Kidney (tissue), 22 donors: ENCODE measurements at places on chromosomes 1 and 21. TPM values are rescaled to one million over a fixed set of nuclear protein-coding genes. Genes with fewer than 3 reads are reported as not detected.

The GPR153 gene
- total RNA-seq, result 8.6 TPM

GRCh38 chr21:28857752-28858151 is 134.9 kb downstream of the LTN1 start:
- DNase-seq, result no peak
- no peak overlapping the region for H3K27ac ChIP-seq
- no peaks in the 10 kb centered on the region for H3K27me3 ChIP-seq
- no peak overlapping the region for H3K4me3 ChIP-seq
- no peaks in the 10 kb centered on the region for H3K4me1 ChIP-seq

The OPTC gene
- total RNA-seq, result not detected

DNA sequence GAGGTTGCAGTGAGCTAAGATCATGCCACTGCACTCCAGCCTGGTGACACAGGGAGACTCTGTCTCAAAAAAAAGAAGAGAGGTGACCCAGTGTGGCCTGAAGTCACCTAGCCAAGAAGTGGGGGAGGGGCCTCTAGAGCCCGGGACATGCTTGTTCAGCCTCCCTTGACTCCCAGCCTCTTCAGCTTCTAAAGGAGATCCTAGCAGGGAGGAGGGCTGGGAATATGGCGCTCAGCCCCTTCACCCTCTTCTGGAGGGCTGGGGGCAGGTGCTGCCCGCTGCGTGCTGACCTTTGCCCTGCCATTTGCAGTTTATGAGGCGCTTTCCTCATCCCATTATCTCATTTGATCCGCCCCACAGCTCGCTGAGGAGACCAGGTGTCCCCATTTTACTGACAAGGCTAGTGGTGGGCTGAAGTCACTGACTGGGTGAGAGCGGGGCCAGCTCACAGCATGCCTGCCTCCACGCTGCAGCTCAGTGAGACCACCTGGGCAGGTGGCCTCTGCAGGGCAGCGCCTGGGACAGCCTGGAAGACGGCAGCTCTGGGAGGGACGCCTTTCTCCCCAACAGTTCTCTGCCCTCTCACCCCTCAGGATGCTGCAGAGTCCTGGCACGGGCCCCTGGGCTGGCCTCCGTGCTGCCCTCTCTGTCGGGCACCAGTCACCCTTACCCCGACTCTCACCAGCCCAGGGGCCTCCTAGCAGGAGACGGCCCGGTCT is 7.5 kb downstream of the ELF3 start:
- DNase-seq, result peak; percentile 82
- no peaks in the 10 kb centered on the region for H3K27me3 ChIP-seq
- H3K27ac ChIP-seq, result peak overlapping the region; percentile 12

DNA sequence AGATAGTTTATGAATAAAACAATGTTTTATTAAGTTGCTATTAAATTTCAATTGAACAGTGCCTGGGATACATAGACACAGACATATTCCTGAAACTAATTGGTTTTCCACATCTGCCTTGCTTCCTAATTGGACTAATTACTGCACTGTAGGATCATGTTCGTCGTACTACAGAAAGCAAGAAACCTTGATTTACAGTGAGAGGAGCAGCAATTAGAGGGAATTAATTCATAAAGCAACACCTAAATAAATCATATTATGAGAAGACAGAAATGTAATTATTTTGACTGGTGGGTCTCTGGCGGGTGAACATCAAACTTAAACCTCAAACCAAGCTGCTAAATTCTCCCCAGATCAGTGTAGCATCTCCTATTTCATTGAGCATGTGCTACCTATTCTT is 124.6 kb upstream of the CAMK1G start:
- H3K36me3 ChIP-seq, result no peaks in the 10 kb centered on the region
- no peak for DNase-seq
- no peak overlapping the region for H3K27ac ChIP-seq
- H3K4me3 ChIP-seq, result no peak overlapping the region

GRCh38 chr21:42463861-42464515 is 32.0 kb downstream of the RSPH1 start:
- DNase-seq, result peak; percentile 80
- H3K27me3 ChIP-seq, result no peaks in the 10 kb centered on the region
- peaks cover 5% of the 10 kb centered on the region for H3K4me1 ChIP-seq

- H3K4me1 ChIP-seq, result peaks cover 4% of the 10 kb centered on the region
- no peaks in the 10 kb centered on the region for H3K36me3 ChIP-seq
- peak; percentile 32 for DNase-seq
- H3K27ac ChIP-seq, result peak overlapping the region; percentile 32
Measured at GRCh38 chr1:115433483-115433882, 95.4 kb upstream of the NGF start.

The SPRR1A gene
- total RNA-seq, result not detected

DNA sequence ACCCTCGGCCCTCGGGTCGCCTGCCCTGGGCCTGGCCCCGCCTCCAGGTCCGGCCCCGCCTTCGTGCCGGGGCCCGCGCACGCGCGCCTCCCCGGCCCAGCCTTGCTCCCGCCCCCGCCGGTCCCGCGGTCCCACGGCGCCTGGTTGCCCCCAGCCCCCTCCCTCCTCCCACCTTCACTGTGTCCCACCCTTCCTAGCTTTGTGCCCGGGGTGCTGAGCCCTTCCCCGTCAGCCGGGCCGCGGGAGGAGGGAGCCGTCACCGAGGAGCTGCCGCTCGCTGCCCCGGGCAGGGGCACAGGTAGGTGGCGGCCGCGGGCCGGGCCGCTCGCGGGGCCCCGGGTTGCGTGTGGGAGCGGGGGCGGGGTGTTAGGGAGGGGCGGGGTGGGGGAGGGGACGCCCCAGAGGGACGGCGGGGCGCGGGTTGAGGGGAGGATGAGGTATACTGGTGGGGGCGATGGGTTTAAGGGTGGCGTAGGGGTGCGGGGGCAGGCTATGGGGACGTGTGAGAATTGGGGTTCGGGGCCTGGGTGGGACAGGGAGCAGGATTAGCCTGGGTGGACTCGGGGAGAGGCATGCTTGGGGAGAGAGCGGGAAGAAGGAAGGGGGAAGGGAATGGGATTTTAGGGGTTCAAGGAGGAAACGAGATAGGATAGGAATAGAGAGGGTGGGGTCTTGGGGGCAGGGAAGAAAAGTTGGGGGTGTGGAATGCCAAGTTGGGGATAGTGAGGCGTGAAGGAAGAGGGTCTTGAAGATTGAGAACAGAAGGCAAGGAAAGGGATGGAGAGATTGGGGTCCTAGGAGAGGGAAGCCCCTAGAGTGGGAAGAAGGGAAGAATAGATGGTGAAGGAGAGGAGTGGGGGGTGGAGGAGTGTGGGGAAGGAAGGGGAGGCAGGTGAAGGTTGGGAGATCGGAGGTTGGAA is at the start of gene LRRC42:
Gene LRRC42 (plus strand): TSS at position 99 of the 920 bp plus-strand sequence. CDS start 5,650 bp downstream, outside the sequence.
- H3K27me3 ChIP-seq, result no peaks in the 10 kb centered on the region
- peak within 1 kb of the TSS; percentile 89 for H3K27ac ChIP-seq
- H3K4me3 ChIP-seq, result peak within 1 kb of the TSS; percentile 74
- no peaks in the 10 kb centered on the region for H3K36me3 ChIP-seq
- DNase-seq, result no peak

- DNase-seq, result no peak
- H3K4me3 ChIP-seq, result no peak overlapping the region
- no peaks in the 10 kb centered on the region for H3K4me1 ChIP-seq
- H3K27ac ChIP-seq, result no peak overlapping the region
Measured at GRCh38 chr1:40553017-40553416, 21.6 kb downstream of the ZNF684 start.

GRCh38 chr1:15323351-15323988 is 76.4 kb downstream of the FHAD1 start:
- DNase-seq, result peak; percentile 84
- no peak overlapping the region for H3K27ac ChIP-seq
- no peak overlapping the region for H3K4me3 ChIP-seq
- H3K36me3 ChIP-seq, result no peaks in the 10 kb centered on the region
- H3K4me1 ChIP-seq, result no peaks in the 10 kb centered on the region

DNA sequence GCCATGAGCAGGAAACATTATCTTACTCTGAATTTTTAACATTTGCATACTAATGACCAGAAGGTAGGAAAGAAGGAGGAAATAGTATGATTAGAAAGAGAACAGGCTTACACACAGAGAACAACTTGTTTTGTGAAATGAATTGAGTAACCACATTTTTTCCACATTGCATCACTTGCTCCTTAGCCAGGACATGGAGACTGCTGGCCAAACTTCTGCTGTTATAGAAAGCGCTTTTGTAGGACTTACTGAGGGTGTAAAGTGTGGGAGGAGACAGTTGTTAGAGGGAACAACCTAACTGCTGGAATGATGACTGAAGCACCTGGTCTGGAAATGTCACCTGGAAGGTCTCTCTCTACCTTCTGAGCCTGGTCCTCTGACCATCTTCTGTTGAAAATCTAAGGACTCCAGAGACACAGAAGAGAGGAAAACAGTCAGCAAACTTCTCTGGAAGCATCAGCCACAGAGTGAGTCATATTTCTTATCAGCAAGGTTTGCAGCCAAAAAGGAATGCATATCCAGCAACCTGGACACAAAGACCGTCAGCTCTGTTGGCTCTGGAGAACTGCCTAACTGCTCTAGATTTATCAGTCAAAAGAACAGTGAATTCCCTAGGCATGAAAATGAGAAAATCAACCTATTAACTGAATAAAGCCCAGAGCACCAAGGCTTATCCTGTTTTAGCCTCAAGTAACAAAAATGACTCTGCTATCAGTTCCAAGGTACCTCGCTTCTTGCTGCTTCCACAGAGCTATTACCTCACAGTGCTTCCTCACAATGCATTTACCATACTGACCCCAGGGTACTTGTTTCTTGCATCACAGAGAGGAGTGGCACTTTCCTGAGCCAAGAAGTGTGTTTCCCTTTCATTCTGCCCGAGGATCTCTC is 88.0 kb upstream of the SLFNL1 start:
- H3K4me3 ChIP-seq, result no peak overlapping the region
- DNase-seq, result peak; percentile 27
- peaks cover 7% of the 10 kb centered on the region for H3K36me3 ChIP-seq
- H3K27ac ChIP-seq, result peak overlapping the region; percentile 84

The ADIPOR1 gene
- total RNA-seq, result 66.8 TPM

The CR1L gene
- total RNA-seq, result 0.44 TPM

DNA sequence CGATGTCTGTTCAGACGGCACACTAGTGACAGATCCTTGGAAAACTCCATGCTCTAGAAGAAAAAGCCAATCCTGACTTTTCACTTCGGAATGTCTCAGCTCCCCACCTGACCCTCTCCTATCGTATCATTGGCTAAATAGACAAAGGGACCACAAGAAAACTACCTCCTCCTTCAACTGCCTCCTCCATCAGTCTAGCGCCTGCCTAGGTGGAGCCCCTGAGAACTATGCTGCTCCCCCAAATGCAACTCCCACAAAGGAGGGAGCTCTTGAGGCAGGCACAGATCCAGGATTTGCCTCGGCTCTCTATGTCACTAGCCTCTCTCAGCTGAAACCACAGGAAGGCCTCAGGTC is 148.4 kb downstream of the TOMM20 start:
- DNase-seq, result no peak
- H3K4me3 ChIP-seq, result no peak overlapping the region
- H3K27me3 ChIP-seq, result no peaks in the 10 kb centered on the region
- H3K4me1 ChIP-seq, result peaks cover 74% of the 10 kb centered on the region
- no peaks in the 10 kb centered on the region for H3K36me3 ChIP-seq
- peak overlapping the region; percentile 90 for H3K27ac ChIP-seq

The C1QTNF12 gene
- 3.1 TPM for total RNA-seq

DNA sequence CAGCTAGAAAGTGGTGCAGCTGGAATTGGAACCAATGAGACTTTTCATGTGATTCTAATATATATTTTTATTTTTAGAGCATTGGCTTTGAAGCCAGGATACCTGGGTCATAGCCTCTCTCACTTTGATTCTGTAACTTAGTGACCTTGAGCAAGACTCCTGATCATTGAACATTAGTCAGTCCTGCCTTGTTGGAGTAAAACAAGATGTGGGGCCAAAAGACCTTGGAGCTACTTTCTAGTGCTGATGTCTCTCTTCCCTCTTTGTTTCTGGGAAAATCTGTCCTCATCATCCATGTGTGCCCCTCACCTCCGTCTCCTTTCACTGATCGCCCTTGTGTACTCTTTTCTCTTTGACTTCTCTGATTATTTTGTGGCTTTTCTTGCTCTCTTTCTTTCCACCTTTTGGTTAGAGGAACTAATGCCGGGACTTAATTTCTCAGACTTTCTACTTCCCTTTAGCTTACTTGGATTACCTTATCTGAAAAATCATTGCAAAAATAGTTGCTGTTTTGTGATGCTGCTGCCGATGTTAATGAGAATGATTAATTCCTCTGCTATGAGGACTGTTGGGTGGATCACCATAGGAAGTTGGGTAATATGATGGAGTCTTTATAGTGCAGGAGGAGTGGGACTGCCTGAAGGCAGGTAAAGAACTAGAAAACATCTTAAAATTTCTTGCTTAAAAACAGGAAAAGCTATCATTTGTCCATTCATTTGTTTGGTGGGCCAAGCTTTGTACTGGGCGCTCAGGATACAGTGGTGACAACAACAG is 72.0 kb downstream of the NOS1AP start:
- H3K4me3 ChIP-seq, result no peak overlapping the region
- H3K36me3 ChIP-seq, result no peaks in the 10 kb centered on the region
- DNase-seq, result no peak
- H3K27me3 ChIP-seq, result no peaks in the 10 kb centered on the region

GRCh38 chr1:26391450-26391849 is 18.9 kb upstream of the ZNF683 start:
- no peaks in the 10 kb centered on the region for H3K27me3 ChIP-seq
- H3K4me3 ChIP-seq, result no peak overlapping the region
- no peak overlapping the region for H3K27ac ChIP-seq
- no peaks in the 10 kb centered on the region for H3K36me3 ChIP-seq

DNA sequence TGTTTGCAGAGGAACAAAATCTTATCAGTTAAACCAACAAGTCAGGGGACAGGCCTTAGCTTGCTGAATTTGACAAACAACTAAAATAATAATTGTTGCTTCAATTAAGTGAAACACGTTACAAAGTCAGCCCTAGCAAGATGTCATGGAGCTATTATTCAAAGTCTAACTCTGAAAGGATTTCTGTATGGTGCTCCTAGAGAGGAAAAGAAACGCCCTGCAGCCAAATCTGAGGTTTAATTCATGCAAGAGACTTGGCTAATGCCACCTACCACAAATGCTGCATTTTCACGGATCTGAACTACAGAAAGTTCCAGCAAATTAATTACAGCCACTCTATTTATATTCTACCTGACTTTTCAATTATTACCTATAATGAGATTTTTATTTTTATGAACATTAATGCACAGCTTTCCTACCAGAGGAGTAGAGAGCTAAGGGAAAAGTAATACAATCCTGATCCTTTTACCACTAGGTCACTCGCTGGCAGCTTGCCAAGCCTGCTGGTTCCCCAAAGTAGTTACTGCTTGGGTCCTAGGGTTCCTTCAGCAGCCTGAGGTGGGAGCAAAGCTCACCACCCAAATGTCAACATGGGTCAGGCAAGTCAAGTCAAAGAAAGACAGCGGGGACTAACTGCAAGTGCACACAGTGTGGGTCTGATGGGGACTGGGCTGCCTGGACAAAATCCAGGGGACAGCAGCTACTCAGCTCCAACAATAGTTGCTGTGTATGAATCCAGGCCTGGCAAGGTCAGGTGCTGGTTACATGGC is 8.5 kb downstream of the COLGALT2 start:
- no peaks in the 10 kb centered on the region for H3K27me3 ChIP-seq
- no peak for DNase-seq
- no peak overlapping the region for H3K27ac ChIP-seq
- no peaks in the 10 kb centered on the region for H3K4me1 ChIP-seq
- H3K4me3 ChIP-seq, result no peak overlapping the region
- no peaks in the 10 kb centered on the region for H3K36me3 ChIP-seq

The BEND5 gene
- 11.6 TPM for total RNA-seq

- no peak for DNase-seq
- H3K4me3 ChIP-seq, result no peak overlapping the region
- H3K27ac ChIP-seq, result no peak overlapping the region
- no peaks in the 10 kb centered on the region for H3K36me3 ChIP-seq
Measured at GRCh38 chr1:18714404-18715175, 83.9 kb downstream of the PAX7 start.

GRCh38 chr1:200432586-200432985 is 22.8 kb upstream of the ZNF281 start:
- no peak overlapping the region for H3K27ac ChIP-seq
- H3K36me3 ChIP-seq, result no peaks in the 10 kb centered on the region
- H3K4me1 ChIP-seq, result no peaks in the 10 kb centered on the region
- H3K27me3 ChIP-seq, result no peaks in the 10 kb centered on the region

The USH2A gene
- 0.06 TPM for total RNA-seq
